ENCODE measurements at places on chromosomes 13 and 19. TPM values are rescaled to one million over a fixed set of nuclear protein-coding genes. Genes with fewer than 3 reads are reported as not detected.

The RINL gene
- 5.8 TPM for total RNA-seq

DNA sequence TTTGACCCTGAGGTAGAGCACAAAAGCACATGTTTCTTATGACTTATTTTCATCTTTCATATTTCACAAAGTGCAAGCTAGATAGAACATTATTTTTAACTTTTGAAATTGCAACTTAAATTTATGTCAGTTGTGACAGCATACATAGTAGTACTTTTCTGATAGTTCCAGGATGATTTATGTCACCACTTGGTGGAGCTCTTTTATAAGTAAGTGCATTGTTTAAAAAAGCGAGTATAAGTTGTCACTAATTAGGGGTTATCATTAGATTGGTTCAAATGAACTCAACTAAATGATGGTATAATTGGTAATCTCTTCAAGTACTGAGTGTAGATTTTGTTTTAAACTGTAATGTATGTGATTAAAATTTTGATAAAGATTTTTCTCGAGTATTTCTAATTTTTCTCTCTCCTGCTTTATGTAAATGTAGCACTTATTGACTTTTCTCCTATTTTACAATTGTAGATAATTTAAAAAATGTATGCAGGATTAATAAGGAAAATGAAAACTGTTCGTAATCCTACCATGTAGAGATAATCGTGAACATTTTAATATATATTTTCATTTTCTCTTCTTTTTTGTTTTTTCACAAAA is 31.1 kb downstream of the RB1 start:
- DNase-seq = peak; percentile 12

DNA sequence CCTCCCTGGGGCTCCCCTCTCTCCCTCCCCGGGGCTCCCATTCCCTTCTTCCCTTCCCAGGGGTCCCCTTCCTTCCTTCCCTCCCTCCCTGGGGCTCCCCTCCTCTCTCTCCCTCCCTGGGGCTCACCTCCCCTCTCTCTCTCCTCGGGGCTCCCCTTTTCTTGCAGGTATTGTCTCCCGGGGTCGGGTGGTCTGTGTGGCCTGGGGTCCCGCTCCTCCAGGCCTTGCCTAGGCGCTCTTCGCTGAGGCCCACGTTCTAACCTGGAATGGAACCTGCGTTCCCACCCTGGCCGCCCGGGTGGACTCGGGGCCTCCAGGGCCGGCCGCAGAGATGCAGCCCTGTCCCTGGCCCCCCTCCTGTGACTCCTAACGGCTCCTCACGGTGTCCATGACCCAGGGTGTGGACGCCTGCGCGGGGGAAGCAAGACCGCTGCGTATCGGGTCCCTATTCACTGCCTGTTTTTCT is 940 bp upstream of the DCUN1D2 start:
- no peak for DNase-seq

DNA sequence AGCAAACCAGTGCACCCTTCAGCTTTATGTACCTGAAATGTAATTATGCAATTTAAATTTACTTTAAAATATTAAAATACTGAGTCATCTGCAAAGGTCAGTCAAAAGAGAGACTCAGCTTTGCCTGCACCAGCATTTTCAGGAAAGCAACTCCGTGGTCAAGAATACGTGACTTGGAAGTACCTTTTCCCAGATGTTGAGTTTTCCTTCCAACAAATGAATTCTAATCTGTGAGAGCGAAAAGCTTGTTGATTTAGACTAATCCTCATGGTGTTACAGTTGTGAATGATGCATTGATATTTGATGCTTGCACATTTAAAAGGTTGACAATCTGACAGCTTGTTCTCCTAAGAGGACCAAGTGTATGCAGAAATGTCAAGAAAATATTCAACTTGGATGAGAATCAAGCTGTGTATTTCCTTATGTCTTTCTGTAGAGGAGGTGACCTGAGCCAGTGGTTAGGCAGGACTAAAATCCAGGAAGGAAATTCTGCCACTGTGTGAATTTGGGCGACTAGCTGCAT is 270.4 kb downstream of the ABCC4 start:
- DNase-seq = no peak

All from glomerular endothelial cell (primary cell).